ENCODE measurements at places on chromosomes 4 and X.

DNA sequence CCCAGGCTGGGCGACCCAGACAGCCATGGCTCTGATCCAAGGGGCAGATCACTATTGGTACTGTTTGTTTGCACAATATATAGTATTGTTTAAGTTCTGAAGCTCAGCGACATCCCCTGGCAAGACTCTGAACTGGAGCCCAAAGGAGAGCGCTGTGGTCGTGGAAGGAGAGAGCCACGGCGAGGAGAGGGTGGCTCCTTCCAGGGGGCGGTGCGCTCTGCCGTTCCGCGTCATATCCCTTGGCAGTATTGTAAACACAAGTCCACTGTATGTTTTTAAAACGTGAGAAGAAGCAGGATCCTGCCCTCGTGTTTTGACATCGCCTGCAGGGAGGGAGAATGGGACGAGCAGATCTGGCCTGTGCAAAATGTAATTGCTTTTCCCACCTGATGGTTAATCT, 185.5 kb downstream of the RAB28 start:
- no peak for DNase-seq

GRCh38 chr4:9976781-9977180, 44.5 kb downstream of the SLC2A9 start:
- DNase-seq: no peak

GRCh38 chr4:85738721-85739120, 263.8 kb downstream of the ARHGAP24 start:
- no peak for DNase-seq

GRCh38 chrX:77447653-77448569, 722 bp downstream of the FGF16 start:
- DNase-seq: no peak

- DNase-seq: no peak
Measured at GRCh38 chr4:184417802-184418511, 56.4 kb downstream of the IRF2 start.

DNA sequence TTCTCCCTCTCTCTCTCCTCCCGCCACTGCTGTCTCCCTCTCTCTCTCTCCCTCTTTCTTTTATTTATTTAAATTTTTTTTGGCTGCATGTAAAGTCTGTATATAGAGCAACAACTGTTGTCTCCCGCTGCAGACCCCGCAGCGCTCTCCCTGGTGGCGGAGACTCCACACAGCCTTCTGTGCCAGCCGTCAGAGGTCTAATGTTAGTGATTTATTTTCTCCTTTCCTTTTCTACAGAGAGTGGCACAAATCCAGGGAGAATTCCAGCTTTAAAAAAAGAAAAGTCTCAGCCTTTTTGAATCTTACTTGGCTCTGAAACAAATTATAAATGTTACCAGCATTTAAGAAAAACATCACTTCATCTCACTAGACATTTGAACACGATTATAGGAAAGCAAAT, 106.2 kb downstream of the FAM9B start:
- no peak for DNase-seq

DNA sequence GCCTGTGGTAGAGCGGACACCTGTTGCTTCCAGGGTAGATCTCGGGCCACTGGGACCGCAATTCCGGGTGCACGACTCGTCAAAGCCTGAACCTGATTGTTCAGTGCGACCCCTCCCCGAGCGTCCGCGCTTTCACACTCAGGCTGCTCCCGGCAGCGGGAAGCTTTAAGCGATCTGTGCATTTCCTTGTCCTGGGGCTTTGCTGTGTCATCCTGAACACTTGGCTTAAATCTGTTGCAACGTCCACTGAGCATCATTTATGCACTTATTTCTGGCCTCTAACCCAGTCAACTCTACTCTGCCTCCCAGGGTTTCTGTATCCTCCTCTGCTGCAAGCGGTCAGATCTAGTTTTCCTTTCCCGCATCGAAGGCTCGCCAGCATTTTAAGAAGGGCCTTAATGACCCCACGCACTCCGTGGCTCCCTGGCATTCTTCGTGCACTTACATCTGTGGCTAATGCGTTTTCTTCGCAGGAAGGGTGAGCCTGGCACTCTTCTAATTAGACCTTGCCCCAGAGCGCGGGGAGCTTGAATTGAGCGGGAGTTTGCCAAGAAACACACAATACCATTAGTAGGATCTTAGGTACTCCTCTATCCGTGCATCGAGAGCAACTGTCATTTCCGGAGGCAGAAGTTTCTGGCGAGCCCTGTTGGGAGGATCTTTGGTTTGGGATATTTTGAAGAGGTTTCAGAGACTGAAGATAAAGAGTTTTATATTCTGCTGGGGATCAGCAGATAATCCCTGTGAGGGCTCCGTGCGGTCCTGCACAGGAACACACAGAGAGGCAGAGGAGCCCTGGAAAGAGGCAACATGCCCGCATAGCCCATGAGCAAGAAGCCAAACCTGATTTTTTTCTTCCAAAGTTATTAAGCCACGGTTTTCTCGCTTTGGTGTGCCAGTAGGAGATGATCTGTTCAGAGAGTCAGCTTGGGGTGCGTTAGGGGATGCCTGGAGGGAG, 654 bp upstream of the DDIT4L start:
- DNase-seq: no peak

DNA sequence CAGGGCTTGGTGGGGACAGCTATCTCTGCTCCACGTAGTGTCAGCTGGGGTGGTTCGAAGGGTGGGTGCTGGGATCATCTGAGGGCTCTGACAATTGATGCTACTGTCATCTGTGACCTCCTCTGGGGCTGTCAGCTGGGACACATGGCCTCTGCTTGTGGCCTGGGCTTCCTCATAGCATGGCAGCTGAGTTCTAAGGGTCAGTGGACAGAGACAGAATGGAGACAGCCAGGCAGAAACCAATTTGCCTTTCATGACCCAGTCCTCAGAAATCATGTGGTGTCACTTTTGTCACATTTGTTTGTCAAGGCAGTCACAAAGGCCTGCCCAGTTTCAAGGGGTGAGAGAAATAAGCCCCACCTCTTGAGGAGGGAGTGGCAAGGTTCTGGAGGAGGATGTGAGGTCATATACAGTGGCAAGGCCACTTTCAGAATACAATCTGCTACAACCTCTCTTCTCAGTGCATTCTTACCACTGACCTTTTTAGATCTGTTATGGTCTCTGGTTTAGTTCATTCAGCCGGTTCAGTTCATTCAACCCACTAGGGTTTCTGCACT, 103.6 kb upstream of the BCOR start:
- DNase-seq: no peak

DNA sequence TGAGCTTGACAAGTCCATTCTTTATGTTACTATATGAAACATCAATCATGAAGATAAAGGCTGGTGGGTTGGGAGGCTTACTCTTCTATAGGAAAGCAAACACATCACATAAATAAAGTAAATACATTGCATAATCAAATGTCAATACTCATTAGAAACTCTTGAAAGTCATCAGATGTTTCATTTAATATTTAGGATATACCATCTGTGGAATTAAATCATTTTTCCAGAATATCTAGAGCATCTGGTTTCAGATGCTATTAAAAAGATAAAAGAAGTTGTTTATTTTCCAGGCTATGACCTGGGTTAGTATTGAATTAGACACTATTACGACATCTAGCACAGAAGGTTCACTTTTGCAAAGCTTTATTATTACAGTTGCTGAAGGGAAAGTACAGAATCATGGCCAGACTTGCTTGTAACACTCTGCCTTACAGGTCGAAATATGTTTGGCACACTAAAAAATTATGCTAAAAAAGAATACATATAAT, 72.6 kb downstream of the METTL14 start:
- DNase-seq: no peak

GRCh38 chr4:113467581-113467980, 294.0 kb downstream of the CAMK2D start:
- DNase-seq: no peak

DNA sequence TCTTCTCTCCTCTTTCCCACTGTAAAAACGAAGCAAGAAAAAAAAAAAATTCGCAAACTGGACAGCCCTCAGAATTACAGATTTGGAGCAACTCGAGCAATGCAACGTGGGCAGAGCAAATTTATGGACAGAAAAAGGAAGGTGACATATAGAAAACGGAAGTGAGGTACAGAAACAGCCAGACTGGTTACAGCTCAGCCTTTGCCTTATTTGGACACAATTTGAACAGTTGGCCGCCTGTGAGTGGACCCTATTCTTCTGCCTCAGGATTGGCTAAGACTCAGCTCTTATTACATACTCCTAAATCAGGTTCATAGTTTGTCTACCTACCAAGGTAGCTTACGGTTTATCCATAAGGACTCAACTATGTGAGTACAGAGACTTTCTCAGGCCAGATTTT, 98.8 kb downstream of the SOWAHB start:
- no peak for DNase-seq

DNA sequence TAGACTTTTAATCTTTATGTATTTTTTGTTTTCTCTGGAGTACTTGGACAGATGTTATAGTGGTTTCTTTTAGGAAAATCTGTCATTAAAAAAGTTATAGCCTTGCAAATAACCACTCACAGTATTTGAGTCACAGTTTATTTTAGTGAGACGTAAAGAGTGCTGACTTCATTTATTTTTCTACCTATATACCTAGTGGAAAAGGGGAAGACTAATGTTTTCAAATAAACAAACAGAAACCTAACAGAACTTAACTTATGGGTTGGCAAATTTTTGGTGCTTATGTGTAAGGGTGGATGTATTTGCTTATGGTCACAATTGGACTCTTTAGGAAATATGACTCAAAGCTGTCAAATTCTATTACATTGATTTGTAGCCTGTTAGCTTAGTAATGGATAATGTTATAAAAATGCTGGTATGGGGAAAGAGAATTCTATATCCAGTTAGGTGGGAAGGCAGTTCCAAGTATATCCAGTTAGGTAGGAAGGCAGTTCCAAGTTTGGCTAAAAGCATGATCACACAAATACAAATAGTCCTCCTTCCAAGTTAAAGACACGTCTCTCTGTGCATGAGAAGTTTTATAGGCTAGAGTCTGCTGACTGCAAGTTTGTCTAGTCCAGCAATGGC, 61.9 kb downstream of the SLC9A6 start:
- DNase-seq: no peak

DNA sequence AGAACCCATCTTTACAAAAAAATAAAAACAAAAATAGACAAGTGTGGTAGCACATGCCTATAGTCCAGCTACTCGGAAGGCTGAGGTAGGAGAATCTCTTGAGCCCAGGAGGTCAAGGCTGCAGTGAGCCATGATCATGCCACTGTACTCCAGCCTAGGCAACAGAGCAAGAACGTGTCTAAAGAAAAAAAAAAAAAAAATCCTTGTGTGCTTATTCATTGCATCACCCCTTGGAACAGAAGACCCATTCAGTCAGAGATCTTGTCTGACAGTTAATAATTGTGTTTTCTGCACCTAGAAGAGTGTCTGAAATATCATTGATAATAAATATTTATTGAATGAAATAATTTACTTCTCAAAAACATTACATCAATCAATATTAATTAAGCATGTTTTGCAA, 97.4 kb upstream of the TBL1X start:
- no peak for DNase-seq

GRCh38 chrX:31181377-31182000, 109.6 kb upstream of the FTHL17 start:
- no peak for DNase-seq

- no peak for DNase-seq
Measured at GRCh38 chr4:105415281-105415744, 58.5 kb downstream of the PPA2 start.

DNA sequence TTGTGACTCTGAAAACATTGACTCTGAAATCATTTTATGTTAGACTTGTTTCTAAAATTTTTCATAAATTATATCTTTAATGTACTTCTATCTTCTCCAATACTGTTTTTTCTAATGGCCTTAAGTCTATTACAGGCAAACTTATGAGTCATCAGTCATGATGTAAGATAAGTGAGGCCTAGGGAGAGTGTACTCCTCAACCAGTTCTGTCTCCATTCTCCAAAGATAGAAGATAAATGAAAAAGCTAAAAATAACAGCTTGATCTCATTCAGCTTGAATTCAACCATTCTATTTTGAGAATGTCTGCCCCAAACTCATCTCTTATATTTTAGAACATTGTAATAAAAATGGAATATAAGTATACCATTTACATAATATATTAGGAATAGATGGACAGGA, 34.5 kb downstream of the STBD1 start:
- no peak for DNase-seq

- no peak for DNase-seq
Measured at GRCh38 chr4:71833232-71833900, 49.5 kb upstream of the GC start.

- DNase-seq: no peak
Measured at GRCh38 chr4:169931964-169932363, 94.2 kb downstream of the MFAP3L start.

DNA sequence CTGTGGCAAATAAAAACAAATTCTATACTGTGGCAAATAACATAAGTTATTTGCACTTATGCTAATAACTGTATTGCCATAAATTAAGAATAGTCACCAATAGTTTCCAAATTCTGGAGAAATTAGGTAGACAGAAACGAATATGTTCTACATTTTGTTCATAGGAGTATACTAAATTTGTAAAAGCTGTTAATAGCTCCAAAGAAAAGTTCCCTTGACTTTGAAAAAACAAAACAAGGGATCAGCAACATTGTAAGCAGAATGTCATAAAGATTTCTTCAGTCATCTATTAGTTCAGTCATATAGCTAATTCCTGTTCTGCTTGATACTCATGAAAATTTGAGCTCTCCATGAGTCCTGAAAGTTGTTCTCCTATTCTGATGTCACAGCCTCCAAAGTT, 1472.8 kb downstream of the C4orf33 start:
- no peak for DNase-seq

DNA sequence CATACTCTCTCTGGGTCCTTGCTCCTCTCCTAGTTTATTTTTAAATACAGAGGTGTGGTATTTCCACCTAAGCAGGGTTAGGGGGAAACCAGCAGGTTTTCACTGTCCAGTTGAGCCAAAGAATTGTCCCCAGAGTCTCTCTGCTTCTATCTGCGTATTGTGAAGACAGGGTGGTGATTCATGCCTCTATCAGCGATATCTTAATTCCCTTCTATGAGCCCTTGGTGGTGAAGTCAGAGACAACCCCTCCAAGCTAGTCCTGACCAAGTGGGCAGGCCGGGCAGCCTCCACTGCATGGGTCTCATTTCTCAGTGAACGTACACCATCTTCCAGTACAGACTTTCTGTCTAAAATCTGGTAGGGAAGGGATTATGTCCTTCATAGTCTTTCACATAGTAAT, 100.5 kb upstream of the GPR34 start:
- no peak for DNase-seq

DNA sequence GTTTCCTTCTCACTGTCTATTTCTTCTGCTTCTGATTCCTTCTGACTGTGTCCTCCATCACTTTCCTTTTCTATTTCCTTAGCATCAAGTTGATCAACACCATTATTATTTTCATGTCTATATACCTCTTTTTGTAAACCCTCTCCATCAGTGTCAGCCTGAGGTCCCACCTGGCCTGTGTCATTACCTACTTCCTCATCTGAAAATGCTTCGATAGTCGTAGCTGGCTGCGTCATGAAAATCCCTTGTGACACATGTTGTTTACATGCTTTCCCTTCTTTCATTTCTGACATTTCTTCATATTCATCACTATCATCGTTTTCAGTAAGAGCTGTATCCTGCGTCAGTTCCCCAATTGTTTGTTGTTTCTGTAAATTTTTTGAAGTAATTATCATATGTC, 39.6 kb downstream of the RPGR start:
- no peak for DNase-seq

- DNase-seq: no peak
Measured at GRCh38 chrX:40835526-40835925, 100.2 kb upstream of the MED14 start.

- DNase-seq: no peak
Measured at GRCh38 chrX:57643698-57644097, 36.4 kb downstream of the NLRP2B start.

- no peak for DNase-seq
Measured at GRCh38 chr4:53194727-53195126, 171.1 kb downstream of the SCFD2 start.

- no peak for DNase-seq
Measured at GRCh38 chr4:71141125-71141524, 147.7 kb downstream of the DCK start.
